Kidney (tissue), 22 donors: ENCODE measurements at places on chromosomes 5 and 9. TPM values are rescaled to one million over a fixed set of nuclear protein-coding genes. Genes with fewer than 3 reads are reported as not detected.

GRCh38 chr5:169116961-169117461 lies 183.9 kb downstream of the SLIT3 start:
- peak; percentile 51 for DNase-seq

GRCh38 chr5:125408448-125409233 lies 662.2 kb upstream of the ZNF608 start:
- DNase-seq, result peak; percentile 54

Gene CDH12
- not detected for total RNA-seq

GRCh38 chr5:27038476-27038875 lies at the start of gene CDH9:
TSS of gene CDH9 (minus strand) at chr5:27038586. CDS start at chr5:26988333, 50,253 bp downstream.
- peak; percentile 34 for DNase-seq

Gene ORM2
- not detected for total RNA-seq

Gene PANK3
- 36.9 TPM for total RNA-seq
